ENCODE measurements at places on chromosomes 5 and 9. TPM values are rescaled to one million over a fixed set of nuclear protein-coding genes. Genes with fewer than 3 reads are reported as not detected.

PDZD2 gene
- total RNA-seq, result not detected

DNA sequence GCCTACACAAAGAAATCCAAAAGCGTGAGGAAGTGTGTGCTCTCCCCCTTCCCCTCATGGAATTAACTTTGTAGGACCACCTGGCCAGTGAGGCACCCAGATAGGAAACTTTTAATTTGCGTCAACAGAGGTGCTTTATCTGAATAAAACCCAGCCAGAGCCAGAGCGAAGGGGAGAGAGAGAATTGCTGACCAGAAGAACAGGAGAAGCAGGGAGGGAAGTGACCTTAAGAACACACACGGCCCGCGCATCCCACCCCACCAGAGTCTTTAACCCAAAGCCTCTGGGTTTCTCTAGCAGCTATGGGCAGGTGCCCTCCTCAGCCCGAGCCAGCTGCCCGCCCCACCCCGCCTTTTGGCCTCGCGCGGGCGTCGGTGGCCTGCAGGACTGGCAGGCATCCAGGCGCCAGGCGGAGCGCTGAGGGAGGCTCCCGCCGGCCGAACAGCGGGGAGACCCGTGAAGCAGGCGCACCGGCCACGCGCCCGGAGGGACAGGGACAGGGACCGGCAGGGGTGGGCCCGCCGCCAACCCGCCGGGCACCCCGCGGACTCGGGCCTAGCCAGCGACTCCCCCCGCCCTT, 580 bp downstream of the ERAP1 start:
- H3K27me3 ChIP-seq, result no peaks in the 10 kb centered on the region
- peak; percentile 86 for DNase-seq
- H3K4me1 ChIP-seq, result peaks cover 60% of the 10 kb centered on the region

GRCh38 chr9:2955575-2955974, 111.7 kb upstream of the PUM3 start:
- DNase-seq, result no peak
- no peak overlapping the region for H3K4me3 ChIP-seq
- H3K27ac ChIP-seq, result no peak overlapping the region
- H3K27me3 ChIP-seq, result peaks cover 4% of the 10 kb centered on the region
- no peaks in the 10 kb centered on the region for H3K36me3 ChIP-seq

THBS4 gene
- 2.1 TPM for total RNA-seq

GRCh38 chr5:121164632-121165031, 687.0 kb upstream of the FTMT start:
- H3K4me1 ChIP-seq, result no peaks in the 10 kb centered on the region
- H3K27me3 ChIP-seq, result no peaks in the 10 kb centered on the region
- H3K27ac ChIP-seq, result no peak overlapping the region
- no peak for DNase-seq
- H3K4me3 ChIP-seq, result no peak overlapping the region
- H3K36me3 ChIP-seq, result no peaks in the 10 kb centered on the region

All from activated CD4-positive, alpha-beta T cell treated with anti-CD3 and anti-CD28 coated beads, Interleukin-2, amount 10 ng/mL, durations not matched to agents 24 days and 14 days (primary cell).